ENCODE measurements at places on chromosomes 12 and 14.

DNA sequence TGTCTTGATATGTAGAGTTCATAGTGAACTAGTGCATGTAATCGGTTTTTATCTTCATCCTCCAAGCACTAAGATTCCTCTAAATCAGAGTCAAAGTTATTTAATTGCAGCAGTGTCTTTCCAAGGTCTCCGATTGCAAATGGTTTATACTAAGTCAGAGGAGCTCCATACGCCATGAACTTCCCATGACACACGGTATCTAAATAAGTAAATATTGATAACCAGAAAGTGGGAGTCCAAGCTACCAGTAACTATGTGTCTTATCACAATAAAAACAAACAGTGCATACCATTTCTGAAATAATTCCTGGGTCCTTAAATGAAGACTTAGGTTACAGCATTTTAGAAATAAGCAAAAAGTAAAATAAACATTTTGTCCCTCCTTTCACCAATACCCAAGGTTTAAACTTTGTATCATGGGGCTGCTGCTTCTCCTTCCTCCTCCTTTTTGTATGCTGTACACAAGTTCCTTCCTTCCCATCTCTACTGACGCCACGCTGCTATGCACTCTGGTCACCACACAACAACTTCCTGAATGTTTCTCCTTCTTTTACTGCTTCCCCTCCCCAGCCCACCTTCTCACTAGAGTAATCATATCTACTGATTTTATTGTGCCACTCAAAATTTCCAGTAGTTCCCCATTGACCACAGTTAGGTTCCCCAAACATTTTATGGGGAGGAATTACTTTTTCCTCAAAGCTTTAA, 10.7 kb downstream of the NR1H4 start:
- no peak for ATAC-seq

GRCh38 chr14:38737686-38738407, 365.2 kb downstream of the SEC23A start:
- no peak for ATAC-seq

DNA sequence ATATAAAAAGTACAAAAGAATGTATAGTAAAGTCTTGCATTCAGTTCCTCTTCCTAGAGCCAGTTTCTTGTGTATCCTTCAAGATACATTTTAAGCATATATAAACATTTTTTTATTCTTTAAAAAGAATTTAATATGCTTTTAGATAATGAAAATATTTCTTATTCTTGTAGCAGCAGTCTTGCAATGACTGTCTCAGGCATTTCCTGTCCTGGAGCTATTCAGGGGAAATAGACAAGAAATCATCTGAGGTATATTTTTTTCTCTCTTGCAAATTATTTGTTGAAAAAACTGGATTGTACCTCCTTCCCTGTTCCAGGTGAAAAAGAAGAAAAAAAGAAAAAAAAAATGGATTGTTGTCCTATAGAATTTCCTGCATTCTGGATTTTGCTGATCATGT, 17.0 kb upstream of the ERBB3 start:
- no peak for ATAC-seq

DNA sequence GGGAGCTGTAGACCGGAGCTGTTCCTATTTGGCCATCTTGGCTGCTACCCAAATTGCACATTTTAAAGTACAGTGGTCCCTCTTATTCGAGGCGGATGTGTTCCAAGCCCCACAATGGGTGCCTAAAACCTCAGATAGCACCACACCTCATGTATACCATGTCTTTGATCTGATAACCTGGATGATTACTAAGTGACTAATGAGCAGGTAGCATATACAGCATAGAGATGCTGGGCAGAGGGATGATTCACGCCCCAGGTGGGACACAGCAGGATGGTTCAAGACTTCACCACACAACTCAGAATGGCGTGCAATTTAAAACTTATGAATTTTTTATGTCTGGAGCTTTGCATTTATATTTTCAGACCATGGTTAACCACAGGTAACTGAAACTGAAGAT, 255.0 kb downstream of the AKAP6 start:
- ATAC-seq, result no peak

DNA sequence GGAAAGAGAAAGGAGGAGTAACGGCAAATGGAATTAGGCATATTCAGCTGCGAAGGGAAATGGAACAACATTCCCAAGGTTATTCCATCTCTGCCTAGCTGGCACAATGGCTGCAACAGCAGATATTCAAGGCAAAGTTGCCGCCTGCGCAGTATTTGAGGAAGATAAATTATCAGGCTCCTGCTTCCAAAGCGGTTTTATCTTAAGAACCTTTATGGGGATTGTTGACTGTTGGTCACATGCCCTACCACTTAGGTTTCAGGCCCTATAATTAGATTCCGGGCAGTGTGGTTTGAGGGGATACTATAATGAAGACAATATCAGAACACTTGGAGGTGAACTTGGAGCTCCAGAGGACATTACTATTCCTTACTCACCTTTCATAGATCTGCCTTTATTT, 99.7 kb downstream of the FGD4 start:
- no peak for ATAC-seq

- ATAC-seq, result no peak
Measured at GRCh38 chr14:64186231-64187129, 107.7 kb downstream of the ESR2 start.

All from activated CD4-positive, CD25-positive, alpha-beta regulatory T cell treated with anti-CD3 and anti-CD28 coated beads, Interleukin-2, amount 50 U/mL, for 24 hours (primary cell).